ENCODE measurements at places on chromosomes 5 and 9. TPM values are rescaled to one million over a fixed set of nuclear protein-coding genes. Genes with fewer than 3 reads are reported as not detected.

Gene SLC23A1
- 7.0 TPM for polyA plus RNA-seq

Gene NOL8
- polyA plus RNA-seq: 11.3 TPM

Gene MACIR
- 2.4 TPM for polyA plus RNA-seq

Gene TMC1
- polyA plus RNA-seq: not detected

Gene NOXA1
- polyA plus RNA-seq: 2.1 TPM

Gene IL5
- polyA plus RNA-seq: not detected

Gene GZMA
- polyA plus RNA-seq: not detected

Gene CXCL14
- polyA plus RNA-seq: not detected

Gene FLT4
- polyA plus RNA-seq: not detected

Gene MARCOL
- polyA plus RNA-seq: not detected

Gene ADAM19
- 0.74 TPM for polyA plus RNA-seq

Gene HTR1A
- not detected for polyA plus RNA-seq

Gene CYSRT1
- polyA plus RNA-seq: 1.5 TPM

Gene C9orf153
- 0.25 TPM for polyA plus RNA-seq

Gene ELOVL7
- polyA plus RNA-seq: 4.7 TPM

Gene ZSWIM6
- polyA plus RNA-seq: 2.6 TPM

Gene ZBED3
- polyA plus RNA-seq: 8.1 TPM

Gene HTR4
- not detected for polyA plus RNA-seq

Gene PCDHB10
- polyA plus RNA-seq: 0.05 TPM

Gene ACSL6
- 3.8 TPM for polyA plus RNA-seq

Gene GPR151
- not detected for polyA plus RNA-seq

Gene SLC45A2
- polyA plus RNA-seq: 0.24 TPM

Gene CDX1
- not detected for polyA plus RNA-seq

Gene ZMAT2
- polyA plus RNA-seq: 25.2 TPM

Gene FOXD4L5
- polyA plus RNA-seq: 0.10 TPM

Gene ZDHHC12
- polyA plus RNA-seq: 29.8 TPM

Gene PDCD1LG2
- polyA plus RNA-seq: not detected

Gene LAMC3
- polyA plus RNA-seq: 0.57 TPM

Gene ARHGEF28
- polyA plus RNA-seq: 17.4 TPM

Gene ITGA2
- 58.3 TPM for polyA plus RNA-seq

Gene EIF4E1B
- polyA plus RNA-seq: not detected

Gene ORM1
- polyA plus RNA-seq: 1,180 TPM

Gene GPR150
- polyA plus RNA-seq: not detected

Gene ADAMTSL1
- not detected for polyA plus RNA-seq

Gene SSBP2
- polyA plus RNA-seq: 0.01 TPM

Gene FAM13B
- polyA plus RNA-seq: 6.9 TPM

Gene SOX30
- polyA plus RNA-seq: not detected

Gene NMUR2
- polyA plus RNA-seq: not detected

Gene ENDOG
- 28.8 TPM for polyA plus RNA-seq

Gene BARHL1
- polyA plus RNA-seq: not detected

Gene LCNL1
- polyA plus RNA-seq: not detected

Gene GRHPR
- polyA plus RNA-seq: 127 TPM

Gene CBY3
- not detected for polyA plus RNA-seq

Gene NIM1K
- polyA plus RNA-seq: not detected

Gene MCIDAS
- not detected for polyA plus RNA-seq

Gene IER5L
- 1.8 TPM for polyA plus RNA-seq

Gene CYLC2
- polyA plus RNA-seq: not detected

Gene ADGRD2
- not detected for polyA plus RNA-seq

Gene BSPRY
- 0.26 TPM for polyA plus RNA-seq

Gene DHFR
- 15.4 TPM for polyA plus RNA-seq
